Activated T-cell treated with anti-CD3 and anti-CD28 coated beads, Interleukin-2, amount 50 U/mL, for 72 hours (primary cell): ENCODE measurements at places on chromosomes 7 and 10.

GRCh38 chr10:119784340-119785067 lies 58.7 kb downstream of the INPP5F start:
- peak; percentile 19 for DNase-seq

DNA sequence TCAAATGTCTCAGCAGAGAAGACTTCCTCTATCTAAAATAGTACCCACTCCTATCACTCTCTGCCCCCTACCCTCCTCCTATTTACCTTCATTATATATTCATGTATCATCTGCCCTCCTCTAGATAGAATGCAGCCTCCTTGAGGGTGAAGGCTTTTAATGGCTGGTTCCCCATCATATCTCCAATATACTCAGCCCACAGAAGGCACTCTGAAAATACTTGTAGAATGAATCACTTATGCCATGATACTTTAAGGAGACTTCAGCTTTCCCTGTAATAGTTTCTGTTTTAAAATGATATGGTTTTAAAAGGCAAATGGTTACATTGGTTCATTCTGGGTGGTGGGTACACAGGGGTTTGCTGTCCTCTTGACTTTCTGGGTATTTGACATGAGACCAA lies 25.3 kb downstream of the GFRA1 start:
- no peak for DNase-seq

DNA sequence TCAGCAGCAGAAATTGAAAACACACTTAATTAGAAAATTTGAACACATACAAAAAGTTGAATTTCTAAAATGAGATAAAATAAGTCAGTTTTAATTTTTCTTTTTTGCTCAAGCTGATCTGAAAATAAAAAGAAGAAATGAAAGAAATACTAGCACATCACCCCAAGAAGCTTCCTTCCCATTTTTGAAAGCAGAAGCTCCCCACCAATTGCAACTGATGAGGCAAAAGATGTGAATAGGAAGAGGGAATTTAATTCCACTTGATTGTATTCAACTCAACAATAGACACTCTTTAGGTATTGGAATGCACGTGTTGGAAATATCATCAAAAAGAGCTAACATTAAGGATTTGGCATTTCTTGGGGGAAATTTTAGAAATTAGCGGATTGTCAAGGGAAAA lies 175.8 kb downstream of the TRIL start:
- no peak for DNase-seq

DNA sequence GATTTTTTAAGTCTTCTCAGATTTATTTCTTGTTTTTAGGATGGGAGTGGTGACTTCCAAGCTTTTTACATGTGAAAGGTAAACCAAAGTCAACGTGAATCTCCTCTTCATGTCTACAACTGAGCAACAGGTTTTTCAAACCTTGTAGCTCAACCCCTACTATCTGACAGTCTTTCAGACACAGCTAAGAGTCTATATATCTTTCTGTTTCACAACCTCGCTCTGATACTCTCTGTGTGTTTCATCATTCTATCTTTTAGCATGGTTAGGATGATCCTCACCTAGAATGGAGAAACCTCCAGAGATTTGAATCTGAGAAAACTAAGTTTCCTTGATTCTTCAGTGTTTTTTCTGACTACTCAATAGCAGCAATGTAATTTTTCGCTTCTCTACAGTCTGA lies 96.1 kb downstream of the EPDR1 start:
- DNase-seq = no peak

DNA sequence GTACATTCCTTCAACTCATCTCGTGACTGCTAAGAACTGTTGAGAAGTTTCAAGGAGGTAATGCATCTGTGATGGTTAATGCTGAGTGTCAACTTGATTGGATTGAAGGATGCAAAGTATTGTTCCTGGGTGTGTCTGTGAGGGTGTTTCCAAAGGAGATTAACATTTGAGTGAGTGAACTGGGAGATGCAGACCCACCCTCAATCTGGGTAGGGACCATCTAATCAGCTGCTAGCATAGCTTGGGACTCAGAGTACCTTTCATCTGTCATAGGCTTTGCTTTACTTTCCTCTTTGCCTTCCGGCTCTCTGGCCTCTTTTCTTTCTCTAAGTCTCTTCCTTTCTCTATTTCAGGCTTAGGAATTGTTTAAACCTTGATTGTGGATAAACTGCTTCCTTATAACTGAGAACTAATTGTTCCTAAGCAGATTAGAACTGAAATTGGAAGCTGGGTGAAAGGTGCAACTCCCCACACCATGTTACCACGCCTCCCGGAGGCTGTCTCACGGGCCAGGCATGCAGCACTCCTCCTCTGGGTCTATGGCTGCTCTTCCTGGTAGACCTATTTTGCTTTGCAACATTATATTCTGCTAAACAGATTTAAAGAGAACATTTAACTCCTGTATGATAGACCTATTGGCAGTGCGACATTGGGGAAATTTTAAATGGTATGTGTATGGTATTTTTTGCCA lies 298.2 kb downstream of the CCSER2 start:
- no peak for DNase-seq

- no peak for DNase-seq
Measured at GRCh38 chr10:75197906-75198305, 12.7 kb upstream of the VDAC2 start.

DNA sequence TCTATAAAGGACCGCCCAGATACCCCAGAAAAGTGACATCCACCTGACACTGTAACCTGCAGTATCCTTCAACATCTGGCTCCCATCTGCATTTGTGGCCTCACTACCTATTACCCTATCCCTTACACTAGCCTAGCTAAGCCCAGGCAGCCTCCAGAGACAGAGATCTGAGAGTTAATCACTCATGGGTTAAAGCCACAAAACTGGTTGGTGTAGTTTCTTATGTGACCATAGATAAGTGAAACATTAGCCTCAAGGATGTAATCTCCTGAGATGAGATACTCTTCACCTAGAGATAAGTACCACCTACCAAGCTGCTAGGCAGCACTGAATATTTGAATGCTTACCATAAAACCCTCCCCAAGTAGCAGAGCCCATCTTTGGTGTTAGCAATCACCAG lies 35.4 kb downstream of the CTTNBP2 start:
- no peak for DNase-seq

DNA sequence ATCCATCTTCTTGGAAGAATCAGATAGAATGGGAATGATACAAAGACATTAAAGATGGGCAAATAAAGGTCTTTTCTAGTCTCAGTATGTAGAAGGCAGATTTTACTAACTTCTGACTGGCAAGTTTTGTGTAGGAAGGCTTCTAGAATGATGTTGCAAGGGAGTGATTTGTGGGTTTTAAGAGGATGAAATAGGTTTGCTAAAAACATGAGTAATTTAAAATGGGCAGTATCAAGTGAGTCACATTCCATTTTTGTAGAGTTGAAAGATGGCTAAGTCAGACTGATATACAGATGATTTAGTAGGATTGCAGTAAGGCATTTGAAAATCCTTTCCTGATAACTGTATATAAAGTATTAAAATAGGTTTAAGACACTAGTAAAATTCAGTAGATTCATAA lies 777.4 kb downstream of the SORCS1 start:
- DNase-seq = no peak

DNA sequence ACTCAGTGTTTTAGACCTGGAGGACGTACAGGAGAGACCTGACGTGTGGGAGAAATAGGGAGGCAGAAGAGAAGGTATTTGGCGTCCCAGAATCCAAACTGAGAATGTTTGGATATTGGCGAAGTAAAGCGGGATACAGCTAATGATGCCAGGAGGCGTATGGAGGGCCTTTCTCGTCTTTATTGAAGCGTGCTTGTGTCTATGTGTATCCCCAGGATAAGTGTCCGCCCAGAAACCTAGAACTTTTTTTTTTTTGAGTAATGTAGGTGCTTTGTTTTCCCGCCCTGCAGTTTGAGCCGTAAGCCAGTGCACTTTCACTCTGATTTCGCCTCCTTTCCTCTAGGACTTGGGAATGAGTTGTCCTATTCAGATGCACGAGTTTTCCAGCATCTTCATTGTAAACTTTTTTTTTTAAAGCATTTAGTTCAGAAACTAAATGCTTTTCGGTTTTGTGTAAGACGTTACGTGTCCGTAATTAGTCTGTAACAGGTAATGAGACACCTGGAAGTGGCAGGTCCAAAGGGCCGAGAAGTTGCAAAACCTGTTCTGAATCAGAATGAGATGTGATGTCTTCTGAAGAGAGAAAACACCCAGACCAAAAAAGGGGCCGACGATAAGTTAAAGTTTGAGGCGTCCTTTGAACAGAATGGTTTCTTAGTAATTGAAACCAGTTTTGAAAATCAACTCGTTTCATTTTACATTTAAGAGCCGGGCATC lies 746 bp downstream of the ARL5B start:
- no peak for DNase-seq

DNA sequence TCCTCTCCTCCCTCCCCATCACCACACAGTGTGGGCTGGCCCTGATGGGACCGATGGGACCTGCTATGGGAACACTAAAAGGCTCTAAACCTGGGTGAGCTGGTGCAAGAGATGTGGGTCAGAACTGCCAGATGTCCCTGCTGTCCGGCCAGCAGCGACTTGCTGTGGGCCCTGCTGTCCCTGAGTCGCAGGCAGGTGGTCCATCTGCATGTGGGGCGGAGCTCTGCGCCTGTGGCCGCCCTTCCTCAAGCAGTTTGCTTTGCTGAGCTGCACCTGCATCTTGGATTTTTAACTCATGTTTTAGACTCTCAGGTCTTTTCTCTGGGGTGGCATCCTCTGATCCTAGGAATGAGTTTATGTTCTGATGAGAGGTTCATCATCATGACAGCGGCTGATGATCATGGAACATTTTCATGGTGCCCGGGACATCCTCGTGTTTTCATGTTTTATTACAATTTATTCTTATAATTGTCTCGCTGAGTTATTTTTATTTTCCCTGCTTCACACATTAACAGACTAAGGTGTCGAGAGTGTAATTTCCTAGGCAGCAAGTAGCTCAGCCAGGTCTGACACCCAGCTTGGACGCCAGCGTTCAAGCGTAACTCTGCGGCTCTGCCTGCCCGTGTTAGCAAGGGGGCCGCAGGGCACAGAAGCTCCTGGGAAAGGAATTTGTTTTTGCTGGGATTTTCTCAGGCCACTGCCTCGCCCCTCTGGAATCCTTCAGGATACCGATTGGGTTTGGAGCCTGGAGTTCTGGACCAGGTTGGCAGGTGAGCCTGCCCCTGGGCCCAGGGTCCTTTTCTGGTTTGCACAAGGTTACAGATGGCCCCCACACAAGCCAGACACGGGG lies 615.2 kb upstream of the FOXK1 start:
- DNase-seq = no peak

DNA sequence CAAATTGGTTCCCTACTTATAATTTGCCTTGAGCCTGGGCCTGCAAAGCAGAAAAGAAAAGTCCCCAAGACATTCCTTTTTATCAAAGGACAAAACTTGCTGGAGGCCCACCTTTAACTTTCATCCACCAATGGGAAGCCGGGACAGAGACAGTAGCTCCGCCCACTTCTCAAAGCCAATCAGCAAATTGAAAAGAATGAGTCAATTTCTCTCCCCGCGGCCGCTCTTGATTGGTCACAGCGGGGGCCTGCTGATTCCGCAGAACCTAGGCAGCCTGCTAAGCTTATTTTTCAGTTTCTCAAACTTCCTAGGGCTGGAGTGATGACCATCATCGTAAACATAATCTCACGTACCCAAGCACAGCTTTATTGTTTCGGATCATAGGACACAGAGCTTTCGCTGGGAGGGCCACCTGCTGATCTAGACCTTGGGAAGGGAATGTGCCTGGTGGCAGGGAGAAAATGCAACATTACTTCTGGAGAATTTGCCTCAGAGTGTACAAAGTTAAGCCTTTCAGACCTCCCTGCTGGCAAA lies at the start of gene SLC13A4:
SLC13A4 (minus strand) TSS at position 51 of the 534 bp plus-strand sequence. CDS start 690 bp downstream, outside the sequence.
- no peak for DNase-seq

- DNase-seq = peak; percentile 13
Measured at GRCh38 chr10:101716891-101717659, 22.1 kb upstream of the FBXW4 start.

GRCh38 chr7:22934473-22935065 lies 79.4 kb downstream of the HYCC1 start:
- DNase-seq = no peak

GRCh38 chr10:30999070-30999712 lies 32.5 kb downstream of the ZNF438 start:
- DNase-seq = no peak

GRCh38 chr10:14438576-14438975 lies 107.9 kb upstream of the FRMD4A start:
- no peak for DNase-seq

GRCh38 chr7:77734659-77735421 lies 38.6 kb downstream of the RSBN1L start:
- no peak for DNase-seq

- no peak for DNase-seq
Measured at GRCh38 chr7:55558962-55559920, 13.1 kb downstream of the VOPP1 start.

DNA sequence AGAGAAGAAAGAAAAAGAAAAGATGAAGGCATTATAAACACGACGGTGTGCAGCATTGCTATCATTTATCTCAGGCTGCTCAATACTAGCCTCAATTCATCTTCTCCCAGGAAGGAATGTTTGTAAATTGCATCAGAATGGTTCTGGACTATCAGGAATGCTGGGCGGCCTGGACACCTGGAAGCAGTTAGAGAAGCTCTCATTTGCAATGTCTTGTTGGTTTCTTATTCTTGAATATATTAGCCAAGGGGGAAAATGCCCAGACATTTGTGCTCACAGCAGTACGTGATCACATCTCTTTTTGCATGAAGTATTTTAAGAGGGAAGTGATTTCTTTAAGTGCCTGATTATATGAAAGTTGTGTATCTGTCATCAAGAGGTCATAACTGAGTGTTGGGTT lies 85.6 kb upstream of the IMMP2L start:
- DNase-seq = no peak

DNA sequence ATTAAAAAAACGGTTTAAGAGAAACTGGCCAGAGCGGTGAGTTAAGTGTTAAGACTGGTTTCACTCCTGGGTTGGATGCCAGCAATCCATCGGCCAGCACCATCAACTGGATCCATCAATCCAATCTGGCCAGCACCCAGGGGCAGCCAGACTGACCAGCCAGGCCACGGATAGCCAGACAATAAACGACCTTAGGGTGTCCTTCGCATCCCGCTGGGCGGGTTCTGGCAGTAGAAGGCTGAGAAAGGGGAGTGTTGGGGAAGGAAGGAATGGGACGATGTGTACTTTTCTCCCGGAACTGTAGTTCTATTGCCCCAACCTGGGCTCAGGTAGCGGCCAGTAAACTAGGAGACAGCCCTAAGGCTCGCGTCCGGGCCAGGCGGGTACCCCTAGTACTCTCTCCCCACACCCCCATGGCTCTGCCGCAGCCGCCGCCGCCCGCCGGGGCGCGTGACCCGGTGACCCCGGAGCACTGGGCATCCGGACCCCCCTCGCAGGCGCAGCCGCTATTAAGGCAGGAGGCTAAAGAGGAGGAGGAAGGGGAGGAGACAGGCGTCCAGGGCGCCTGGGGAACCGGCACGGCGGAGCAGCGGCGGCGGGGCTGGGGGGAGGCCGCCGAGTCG lies at the start of gene CASD1:
CASD1 (plus strand) TSS at position 546 of the 623 bp plus-strand sequence. CDS start 276 bp downstream, outside the sequence.
- DNase-seq = peak; percentile 55

- DNase-seq = no peak
Measured at GRCh38 chr10:50558371-50558770, 65.4 kb downstream of the SGMS1 start.

- no peak for DNase-seq
Measured at GRCh38 chr10:109996225-109996624, 11.6 kb upstream of the ADD3 start.
